ENCODE measurements at places on chromosomes 5 and 9. TPM values are rescaled to one million over a fixed set of nuclear protein-coding genes. Genes with fewer than 3 reads are reported as not detected.

SIT1 gene
- total RNA-seq: not detected

GRCh38 chr5:119537704-119538103 lies 85.4 kb downstream of the HSD17B4 start:
- no peak for DNase-seq

PARP8 gene
- 23.9 TPM for total RNA-seq

DNA sequence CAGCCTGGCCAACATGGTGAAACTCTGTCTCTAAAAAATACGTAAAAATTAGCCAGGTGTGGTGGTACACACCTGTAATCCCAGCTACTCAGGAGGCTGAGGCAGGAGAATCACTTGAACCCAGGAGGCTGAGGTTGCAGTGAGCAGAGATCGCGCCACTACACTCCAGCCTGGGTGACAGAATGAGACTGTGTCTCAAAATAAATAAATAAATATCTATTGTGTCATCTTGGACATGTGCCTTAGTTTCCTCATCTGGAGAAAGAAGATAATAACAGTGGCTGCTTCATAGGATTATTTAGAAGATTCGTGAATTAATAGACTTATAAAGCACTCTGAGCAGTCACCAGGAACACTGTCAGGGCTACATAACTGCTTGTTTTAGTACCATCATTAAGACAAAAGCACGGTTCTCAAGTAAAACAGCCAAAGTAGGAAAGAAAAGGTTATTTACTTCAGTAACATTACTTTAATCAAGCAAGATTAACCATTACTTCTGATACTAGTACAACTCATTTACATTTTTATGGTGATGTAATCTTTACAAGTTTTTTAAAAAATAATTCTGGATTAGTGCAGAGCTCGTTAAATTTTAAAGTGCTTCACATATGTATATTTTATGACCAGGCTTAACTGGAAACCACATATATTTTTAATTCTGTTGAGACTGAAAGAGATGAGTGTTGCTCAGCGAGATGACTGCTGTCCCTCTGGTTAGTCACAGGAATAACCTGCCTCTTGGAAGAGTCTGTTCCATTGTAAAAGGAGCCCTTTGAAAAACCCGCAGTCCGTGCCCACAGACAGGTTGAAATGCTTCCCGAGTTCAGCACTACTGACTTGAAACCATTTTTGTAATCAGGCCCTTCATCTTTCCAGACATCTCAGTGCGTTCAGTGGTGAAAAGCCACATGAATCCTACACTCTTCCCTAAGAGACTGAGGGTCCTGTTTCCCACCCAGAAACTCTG lies 36.7 kb downstream of the ANKH start:
- no peak for DNase-seq

DNA sequence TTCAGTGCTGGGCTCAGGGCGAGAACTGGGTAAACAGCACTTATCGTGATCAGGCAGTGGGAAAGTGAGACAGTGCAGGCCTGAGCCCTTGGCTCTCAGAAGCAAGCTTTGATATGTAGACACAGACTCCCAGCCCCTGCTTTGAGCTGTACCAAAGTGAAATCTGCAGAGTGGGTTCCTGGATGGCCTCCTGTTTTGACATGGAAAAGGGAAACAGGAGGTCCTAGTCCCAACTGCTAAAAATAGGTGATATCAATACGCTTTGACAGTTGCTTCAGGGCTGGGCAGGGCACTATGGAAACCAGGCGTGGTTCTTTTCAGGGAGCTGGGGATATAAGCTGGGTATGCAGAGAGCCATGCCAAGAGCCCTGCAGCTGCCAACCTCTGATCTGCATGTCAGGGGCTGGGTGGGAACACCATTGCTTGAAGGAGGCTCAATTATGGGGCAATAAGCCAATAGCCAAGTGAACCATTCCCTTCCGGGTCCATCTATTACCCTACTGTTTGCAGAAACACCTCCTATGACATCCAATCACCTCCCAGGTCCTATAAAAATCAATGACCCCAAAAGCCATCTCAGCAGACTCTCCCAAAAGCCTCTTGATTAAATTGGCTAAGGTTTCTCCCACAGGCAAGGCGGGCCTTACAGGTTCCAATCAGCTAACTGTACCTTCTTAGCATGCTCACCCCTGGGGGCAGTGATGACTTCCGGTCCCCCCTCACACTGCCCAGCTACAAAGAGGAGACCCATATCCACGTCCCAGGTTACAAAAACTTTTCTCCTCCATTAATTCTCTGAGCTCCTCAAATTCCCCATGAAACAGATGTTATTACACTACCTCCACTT lies 45.8 kb downstream of the EPB41L4B start:
- no peak for DNase-seq
